ENCODE measurements at places on chromosomes 1 and 21.

DNA sequence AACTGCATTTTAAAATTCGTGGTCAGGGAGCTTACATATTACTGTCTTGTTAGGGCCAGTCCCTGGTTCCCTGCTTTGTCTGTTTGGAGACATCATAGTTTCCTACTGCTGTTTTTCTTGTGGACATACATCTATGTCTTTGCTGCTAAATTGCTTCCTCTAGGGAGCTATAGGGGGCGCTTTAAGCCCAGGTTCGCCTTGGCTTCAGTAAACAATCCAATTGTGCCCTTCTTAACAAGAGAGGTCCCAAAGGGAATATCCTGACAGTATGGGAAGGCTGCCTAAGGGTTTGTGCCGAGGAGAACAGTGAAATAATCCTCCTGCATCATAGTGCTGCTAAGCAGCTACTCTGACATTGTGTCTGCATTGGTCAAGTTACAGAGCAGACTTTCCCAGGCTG, 112.5 kb downstream of the USH2A start:
- peak; percentile 40 for DNase-seq

DNA sequence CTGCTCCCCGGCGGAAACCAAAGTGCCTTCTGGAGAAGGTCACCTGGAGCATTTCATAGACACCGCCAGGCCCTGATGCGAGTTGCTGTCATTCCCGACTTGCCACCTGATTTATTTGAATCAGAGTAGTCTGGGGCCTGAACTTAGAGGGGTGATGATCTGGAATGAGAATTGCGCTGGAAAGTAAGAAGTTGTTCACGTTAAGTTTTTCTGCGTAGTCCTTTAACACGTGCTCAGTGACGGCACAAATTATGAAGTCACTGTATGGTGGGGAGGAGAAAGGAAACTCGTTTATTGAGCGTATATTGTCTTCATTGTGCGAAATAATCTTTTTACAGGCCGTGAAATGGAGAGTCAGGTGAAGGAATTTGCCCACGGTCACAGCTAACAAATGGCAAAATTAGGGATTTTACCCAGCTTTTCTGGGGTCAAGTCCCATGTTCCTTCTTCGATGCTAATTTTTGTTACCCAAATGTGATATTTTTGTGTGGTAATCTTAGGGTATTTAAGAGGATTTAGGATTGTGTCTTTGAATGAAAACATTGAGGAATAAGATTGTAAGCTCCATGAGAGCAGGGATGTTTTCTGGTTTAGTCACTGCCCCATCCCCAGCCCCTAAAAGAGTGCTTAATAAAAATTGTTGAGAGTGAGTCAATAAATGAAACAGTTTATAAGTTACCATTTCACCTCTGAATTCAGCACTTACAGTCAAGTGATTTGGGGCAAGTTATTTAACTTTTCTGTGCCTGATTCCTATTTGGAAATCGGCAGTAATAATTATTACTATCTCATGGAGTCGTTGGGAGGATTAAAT, 46.4 kb upstream of the NBL1 start:
- no peak for DNase-seq

GRCh38 chr1:174996476-174996875, 3.3 kb upstream of the CACYBP start:
- DNase-seq: no peak

DNA sequence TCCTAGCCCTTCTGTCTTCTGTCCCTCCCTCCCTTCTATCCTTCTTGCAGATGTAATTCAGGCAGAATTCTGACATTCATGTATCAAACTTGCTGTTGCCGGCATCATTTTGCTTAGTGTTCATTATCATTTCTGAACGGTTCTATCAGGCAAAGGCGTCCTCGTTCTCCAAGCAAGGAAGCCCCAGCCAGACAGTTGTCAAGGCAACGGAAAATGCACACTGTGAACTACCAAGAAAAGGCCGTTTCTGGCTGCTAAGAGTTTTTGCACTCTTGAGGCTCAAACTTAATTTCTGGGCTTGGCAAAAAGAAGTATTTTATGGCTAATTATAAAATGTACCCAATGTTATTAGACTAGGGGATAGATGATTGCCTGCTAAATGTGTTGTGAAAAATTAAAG, 164.7 kb upstream of the KCNJ15 start:
- no peak for DNase-seq

DNA sequence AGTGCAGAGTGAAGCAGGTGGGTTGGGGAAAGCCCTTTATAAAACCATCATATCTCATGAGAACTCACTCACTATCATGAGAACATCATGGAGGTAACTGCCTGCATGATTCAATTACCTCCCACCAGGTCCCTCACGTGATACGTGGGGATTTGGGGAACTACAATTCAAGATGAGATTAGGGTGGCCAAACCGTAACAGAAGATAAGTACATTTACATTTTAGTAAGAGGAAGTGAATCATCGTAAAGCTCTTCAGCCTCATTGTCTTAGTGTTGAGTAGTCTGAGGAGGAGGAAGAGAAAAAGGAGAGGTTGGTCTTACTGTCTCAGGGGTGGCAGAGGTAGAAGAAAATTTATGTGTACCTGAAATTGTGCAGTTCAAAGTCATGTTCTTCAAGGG, 1053.4 kb upstream of the ADGRL4 start:
- no peak for DNase-seq

DNA sequence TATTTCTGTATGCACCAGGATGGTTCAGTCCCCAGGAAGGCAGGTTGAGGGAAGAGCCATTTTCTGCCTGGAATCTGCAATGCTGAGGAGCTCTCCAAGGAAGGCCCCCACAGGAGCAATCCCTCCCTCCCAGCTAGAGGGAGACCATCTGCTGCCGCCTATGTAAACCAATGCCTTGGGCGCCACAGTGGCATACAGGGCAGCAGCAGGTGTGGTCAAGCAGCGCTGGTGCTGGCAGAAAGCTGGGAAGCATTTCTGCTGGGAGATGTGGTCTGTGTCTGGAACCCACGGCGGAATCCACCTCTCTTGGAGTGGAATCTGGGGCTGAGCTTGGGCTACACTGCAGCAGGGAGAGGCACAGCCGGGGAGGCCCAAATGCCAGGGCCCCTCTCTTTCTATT, 283.3 kb downstream of the RRAGC start:
- DNase-seq: no peak

- DNase-seq: no peak
These were observed 89.7 kb downstream of the DMRTA2 start for GRCh38 chr1:50333595-50333974.

- no peak for DNase-seq
These were observed 57.4 kb downstream of the SLC66A1 start for GRCh38 chr1:19369396-19370090.

DNA sequence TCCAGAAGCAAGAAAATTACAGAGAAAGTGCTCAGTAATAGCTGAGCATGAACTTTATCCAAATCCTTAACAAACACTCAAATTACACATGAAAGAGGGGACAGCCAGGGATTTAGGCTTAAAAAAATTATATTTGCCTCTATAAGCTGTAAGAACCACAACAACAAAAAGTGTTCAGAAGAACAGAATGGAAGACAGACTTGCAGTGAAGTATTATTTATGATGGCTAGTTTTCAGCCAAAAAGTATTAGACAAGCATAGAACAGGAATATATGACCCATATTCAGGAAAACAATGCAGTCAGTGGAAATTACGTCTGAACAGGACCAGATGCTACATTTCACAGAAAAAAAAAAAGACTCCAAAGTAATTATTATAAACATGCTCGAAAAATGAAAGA, 1246.3 kb downstream of the NCAM2 start:
- no peak for DNase-seq

DNA sequence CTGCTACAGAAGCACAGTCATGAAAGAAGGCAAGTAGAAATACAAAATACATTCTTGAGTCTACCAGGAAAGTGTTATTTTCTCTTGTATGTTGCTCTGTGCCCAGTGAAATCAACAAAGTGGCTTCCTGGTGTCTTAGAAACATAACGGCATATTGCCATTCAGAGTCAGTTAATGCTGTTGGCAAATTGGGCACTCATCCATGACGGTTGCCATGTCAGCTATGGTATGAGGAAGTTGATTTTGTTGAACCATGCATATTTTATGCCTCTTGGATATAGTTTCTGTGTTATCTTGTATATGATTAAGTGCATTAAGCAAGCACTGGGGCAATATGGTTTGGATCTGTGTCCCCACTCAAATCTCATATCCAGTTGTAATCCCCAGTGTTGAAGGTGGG, 153.1 kb upstream of the CXADR start:
- DNase-seq: peak; percentile 32

- no peak for DNase-seq
These were observed 6.4 kb downstream of the NOS1AP start for GRCh38 chr1:162075862-162076261.

- no peak for DNase-seq
These were observed 179.6 kb downstream of the PLPP3 start for GRCh38 chr1:56399795-56400194.

GRCh38 chr1:156844102-156844501, 14.8 kb downstream of the INSRR start:
- DNase-seq: no peak

- DNase-seq: no peak
These were observed 18.7 kb upstream of the ABCD3 start for GRCh38 chr1:94399453-94399852.

GRCh38 chr1:58874757-58875755, 91.2 kb upstream of the JUN start:
- DNase-seq: no peak

DNA sequence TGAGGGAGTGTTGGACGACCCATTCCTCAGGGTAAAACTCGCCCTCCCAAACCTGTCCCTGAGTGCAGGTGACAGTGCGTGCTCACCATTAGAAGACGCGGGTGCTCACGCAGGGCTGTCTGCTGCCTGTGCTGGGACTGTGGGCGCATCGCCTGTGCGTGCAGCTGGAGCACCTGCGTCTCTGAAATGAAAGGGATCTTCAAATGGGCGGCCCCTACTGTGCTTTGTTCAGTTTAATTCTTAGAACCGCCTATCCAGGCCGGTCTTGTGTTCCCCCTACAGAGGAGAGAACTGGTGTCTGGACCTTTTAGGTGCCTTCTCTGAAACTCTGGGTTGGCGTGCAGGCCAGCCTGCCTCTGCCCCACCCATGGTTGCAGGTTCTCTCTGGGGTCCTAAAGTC, 125.8 kb downstream of the PCBP3 start:
- no peak for DNase-seq

DNA sequence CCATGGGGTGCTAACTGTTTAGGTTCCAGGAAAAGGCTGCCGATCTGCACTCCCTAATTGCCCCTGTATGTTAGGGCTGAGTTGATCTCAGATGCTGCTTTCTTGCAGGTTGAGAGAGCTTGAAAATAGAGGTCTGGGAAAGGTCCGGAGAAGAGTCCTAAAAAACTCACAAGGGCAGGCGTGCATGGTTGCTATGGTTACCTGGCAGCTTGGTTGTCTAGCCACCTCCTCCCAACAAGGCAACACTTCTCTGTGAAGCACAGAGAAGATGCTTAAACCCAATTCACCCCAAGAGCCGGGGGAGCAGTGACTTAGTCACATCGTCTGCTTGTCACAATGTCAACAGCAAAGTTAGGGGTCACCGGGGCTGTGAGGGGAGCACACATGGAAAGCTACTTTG, 31.0 kb upstream of the LRRC52 start:
- DNase-seq: no peak

- peak; percentile 95 for DNase-seq
These were observed 25.7 kb downstream of the RAB7B start for GRCh38 chr1:205977402-205978014.

DNA sequence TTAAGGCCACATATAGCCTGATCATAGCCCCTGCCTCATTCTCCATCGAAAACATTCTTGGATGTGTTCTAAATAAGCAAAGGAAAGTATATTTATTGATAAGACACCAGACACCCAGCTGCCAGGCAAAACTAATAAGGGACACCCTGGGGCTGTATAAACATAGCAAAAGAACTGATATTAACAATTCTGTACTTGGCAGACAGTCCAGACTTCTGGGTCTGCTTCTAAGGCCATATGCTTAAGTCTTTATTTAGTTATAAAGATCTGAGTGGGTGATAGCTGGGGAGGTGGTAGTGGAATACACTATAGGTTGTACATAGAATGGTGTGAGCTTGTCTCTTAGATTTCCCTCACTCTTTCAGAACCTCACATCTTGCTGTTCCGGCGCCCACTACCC, 3.9 kb downstream of the CKS1B start:
- no peak for DNase-seq

GRCh38 chr1:89905395-89906058, 84.7 kb downstream of the LRRC8D start:
- DNase-seq: no peak

GRCh38 chr1:6982860-6983259, 197.6 kb downstream of the CAMTA1 start:
- no peak for DNase-seq

GRCh38 chr1:151009206-151009587, 948 bp downstream of the PRUNE1 start:
- DNase-seq: no peak

GRCh38 chr21:16055014-16055413, 325.2 kb downstream of the USP25 start:
- peak; percentile 77 for DNase-seq

DNA sequence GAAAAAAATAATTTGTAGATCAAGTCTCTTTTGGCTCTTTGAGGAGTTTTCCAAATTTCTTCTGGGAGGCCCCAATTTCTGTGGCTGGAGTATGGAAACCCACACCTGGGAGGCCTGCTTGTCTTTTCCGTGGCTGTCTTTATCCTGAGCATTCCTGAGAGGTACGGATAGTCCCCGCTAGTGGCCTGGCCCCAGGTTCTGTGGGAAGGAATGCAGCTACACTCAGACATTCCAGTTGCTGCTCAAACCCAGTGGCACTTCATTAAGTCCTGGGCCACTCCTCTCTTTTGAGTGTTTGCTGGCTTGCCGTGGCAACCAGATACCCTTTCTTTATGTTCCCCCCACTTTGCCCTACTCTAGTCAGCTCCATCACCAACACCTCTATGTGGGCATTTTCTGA, 310.4 kb downstream of the ASTN1 start:
- no peak for DNase-seq

- DNase-seq: no peak
These were observed 49.4 kb downstream of the CAPZB start for GRCh38 chr1:19435851-19436455.

GRCh38 chr1:98827041-98827440, 165.5 kb downstream of the SNX7 start:
- DNase-seq: no peak

GRCh38 chr1:230293390-230293700, 132.8 kb downstream of the PGBD5 start:
- no peak for DNase-seq

Measured in NCI-H187 treated with DMSO at 0.1 percent for 48 hours (cell line).